ENCODE measurements at places on chromosomes 1 and 21. TPM values are rescaled to one million over a fixed set of nuclear protein-coding genes. Genes with fewer than 3 reads are reported as not detected.

Gene TRIM45
- total RNA-seq, result 1.2 TPM

GRCh38 chr1:205262731-205263171 is 35.0 kb downstream of the TMCC2 start:
- no peak for DNase-seq

DNA sequence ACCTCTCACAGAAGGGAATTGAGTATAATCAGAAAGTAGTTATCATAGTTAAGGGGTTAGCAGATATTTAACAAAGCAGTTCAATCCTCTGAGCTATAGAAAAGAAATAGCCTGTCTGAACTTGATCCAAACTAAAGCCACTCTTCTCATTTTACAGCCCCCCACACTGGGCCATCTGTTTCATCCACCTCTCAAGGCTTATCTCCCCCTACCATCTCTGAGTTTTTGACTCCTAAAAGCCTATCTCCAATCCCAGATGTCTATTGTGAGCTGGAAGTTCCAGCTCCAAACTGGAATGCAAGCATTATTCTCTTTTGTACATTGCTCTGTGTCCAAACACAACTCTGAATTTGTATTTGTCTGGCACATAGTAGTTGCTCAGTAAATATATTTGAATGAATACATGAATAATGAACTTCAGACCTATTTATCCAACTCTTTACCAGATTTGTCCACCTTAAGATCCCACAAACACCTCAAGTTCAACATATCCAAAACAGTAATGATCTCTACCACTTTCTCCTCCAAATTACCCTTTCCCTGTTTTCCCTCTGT is 98.1 kb downstream of the PLPP3 start:
- no peak for DNase-seq

Gene MFAP2
- 2.6 TPM for total RNA-seq

Gene DPT
- not detected for total RNA-seq

Data from renal cortical epithelial cell (primary cell).